Epithelial cell of proximal tubule (primary cell): ENCODE measurements at places on chromosomes 6 and 20.

DNA sequence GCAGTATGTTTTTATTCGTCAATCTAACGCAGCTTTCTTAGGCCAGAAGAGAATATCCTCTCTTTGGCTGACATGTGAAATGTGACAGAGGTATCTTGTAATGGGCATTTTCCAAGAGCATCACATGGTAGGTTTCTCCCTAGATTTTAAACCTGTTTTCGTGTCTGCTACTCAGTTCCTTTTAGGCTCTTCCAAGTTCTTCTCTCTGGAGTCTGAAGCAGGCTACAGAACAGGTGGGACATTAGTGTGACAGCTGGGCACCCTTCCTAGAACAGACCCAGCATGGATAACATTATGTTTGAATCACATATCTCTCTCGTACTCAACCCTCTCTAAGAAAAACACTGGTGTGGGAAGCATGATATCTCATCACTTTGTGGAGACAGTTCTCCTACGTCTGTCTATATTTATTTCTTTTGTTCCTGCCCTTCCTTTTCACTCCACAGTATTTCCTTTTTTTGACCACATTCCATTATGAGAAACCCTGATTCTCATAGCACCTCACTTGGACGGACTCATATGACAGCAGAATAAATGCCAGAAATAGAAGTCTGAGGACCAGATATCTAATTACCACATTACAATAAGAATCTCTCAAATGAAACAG lies 263.4 kb downstream of the NKAIN2 start:
- DNase-seq: no peak

- DNase-seq: no peak
Measured at GRCh38 chr20:18091623-18092022, 33.9 kb upstream of the OVOL2 start.

GRCh38 chr6:51045548-51045947 lies 226.9 kb downstream of the TFAP2B start:
- DNase-seq: no peak

DNA sequence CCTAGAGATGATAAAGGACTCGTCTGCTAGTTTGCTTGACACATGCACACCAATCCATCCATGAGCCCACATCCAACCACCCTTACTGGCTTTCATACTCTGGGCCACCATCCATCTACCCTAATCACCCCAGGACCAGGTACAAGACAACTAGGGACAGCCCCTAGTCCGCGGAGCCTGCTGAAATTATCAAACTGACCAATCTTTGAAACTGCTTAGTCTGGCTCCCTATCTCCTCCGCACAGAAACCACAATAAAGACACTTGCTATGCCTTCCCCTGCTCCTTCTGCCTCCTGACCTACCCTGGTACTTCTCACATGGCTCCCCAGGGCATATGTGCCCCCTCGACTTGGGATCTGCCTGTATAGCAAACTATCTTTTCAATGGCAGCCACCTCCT lies 33.1 kb downstream of the PXDC1 start:
- DNase-seq: no peak

- no peak for DNase-seq
Measured at GRCh38 chr6:17729223-17730077, 22.7 kb upstream of the NUP153 start.

DNA sequence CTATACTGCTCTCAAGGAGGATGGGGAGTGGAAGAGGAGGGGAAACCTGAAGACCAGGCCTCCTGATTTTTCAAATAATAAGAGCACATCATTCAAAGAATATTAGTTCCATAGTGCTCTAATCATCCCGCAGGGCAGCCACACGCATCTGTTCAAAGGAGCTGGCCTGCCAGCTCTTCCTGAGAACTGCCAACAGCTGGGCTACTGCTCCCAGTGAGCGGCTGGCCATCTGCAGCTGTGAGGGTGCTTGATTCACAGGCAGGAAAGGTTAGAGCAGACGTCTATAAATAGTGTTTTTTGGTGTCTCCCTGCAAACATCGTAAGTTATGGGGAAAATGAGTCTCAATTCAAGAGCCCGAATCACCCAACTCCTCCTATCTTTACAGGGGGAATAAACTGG lies 17.3 kb downstream of the NSFL1C start:
- DNase-seq: no peak

GRCh38 chr6:10850728-10851127 lies 12.4 kb upstream of the MAK start:
- no peak for DNase-seq

GRCh38 chr20:38290829-38291814 lies 12.8 kb upstream of the BPI start:
- DNase-seq: no peak
